Hematopoietic multipotent progenitor cell treated with erythropoietin and hydrocortisone succinate and interleukin-3 and kit ligand, for 6 days (in vitro differentiated cells): ENCODE measurements at places on chromosomes 13 and 19.

GRCh38 chr13:51342706-51343105, 3.2 kb downstream of the SERPINE3 start:
- DNase-seq = no peak

- no peak for DNase-seq
Measured at GRCh38 chr13:113089693-113090414, 15.7 kb upstream of the F7 start.

DNA sequence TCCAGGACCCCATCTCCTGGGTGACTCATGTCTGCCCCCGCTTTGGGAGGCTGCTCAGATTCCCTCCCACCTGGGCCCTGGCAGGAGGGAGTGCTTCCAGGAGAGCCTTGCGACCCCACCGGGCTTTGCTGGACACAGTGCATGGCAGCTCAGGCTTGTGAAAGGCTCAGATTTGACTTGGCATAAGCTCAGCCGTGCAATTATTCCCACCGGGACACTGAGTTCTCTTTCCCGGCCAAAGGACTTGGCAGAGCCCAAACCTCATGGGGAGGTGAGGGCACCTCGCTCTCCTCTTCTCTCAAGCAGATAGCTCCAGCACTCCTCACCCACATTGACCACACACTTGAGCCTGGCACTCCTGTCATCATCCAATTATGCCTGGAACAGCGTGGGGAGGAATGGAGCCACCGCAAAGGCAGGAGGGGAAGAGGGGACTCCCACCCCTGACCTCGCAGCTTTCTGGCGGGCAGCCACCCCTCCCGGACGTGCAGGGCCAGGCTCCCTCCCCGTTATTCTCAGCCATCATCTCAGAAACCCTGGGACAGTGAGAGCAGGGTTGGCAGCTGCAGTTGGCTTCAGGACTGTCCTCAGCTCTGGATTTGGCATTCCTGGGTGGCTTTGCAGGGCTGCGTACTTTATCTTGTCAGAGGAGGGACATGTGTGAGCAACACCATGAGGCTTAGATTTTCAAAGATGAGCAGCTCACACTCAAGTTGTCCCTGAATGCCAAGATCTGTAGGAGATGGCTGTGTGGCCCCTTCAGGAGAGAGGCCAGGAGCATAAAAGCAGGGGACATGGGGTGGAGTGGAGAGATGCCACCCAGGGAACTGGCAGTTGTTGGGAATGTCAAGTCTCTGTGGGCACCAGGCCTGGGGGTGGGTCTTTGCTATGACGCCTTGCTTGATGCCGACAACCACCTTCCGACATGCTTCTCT, 306.2 kb downstream of the TEX29 start:
- DNase-seq = no peak

- DNase-seq = no peak
Measured at GRCh38 chr13:51269039-51269438, 46.8 kb downstream of the FAM124A start.

DNA sequence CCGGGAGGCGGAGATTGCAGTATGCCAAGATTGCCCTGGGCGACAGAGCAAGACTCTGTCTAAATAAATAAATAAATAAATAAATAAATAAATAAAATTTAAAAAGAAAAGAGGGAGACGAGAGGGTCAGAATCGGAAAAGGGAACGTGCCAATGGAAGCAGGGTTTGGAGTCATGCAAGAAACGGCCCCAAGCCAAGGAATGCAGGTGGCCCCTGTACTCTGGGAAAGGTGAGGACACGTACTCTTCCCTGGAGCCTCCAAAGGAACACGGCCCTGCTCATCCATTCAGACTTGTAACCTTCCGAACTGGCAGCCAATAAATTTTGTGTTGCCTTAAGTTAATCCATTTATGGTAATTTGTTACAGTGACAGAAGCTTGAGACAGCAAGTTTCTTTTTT, 19.9 kb upstream of the PNMA8C start:
- DNase-seq = no peak

DNA sequence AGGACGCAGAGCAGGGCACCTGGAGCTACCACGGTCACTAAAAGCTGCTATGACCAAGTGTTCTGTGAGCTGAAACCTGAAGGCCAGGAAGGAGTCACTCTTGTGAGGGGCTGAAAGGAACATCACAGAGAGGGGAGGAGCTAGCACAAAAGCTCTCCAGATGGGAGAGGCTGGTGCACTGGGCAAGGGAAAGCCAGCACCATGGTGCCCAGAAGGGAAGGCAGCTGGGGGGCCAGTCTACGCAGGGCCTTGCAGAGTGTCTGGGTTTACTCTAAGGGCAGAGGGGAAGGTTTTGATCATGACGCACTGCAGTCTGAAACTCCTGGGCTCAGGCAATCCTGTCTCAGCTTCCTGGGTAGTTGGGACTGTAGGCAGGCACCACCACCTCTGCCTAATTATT, 4.1 kb upstream of the ZNF580 start:
- DNase-seq = no peak

- DNase-seq = no peak
Measured at GRCh38 chr19:46447824-46448223, 19.1 kb upstream of the PNMA8C start.

GRCh38 chr19:48290771-48291488, 21.0 kb downstream of the ZNF114 start:
- peak; percentile 73 for DNase-seq

GRCh38 chr13:97319113-97319720, 97.1 kb downstream of the MBNL2 start:
- DNase-seq = peak; percentile 30

DNA sequence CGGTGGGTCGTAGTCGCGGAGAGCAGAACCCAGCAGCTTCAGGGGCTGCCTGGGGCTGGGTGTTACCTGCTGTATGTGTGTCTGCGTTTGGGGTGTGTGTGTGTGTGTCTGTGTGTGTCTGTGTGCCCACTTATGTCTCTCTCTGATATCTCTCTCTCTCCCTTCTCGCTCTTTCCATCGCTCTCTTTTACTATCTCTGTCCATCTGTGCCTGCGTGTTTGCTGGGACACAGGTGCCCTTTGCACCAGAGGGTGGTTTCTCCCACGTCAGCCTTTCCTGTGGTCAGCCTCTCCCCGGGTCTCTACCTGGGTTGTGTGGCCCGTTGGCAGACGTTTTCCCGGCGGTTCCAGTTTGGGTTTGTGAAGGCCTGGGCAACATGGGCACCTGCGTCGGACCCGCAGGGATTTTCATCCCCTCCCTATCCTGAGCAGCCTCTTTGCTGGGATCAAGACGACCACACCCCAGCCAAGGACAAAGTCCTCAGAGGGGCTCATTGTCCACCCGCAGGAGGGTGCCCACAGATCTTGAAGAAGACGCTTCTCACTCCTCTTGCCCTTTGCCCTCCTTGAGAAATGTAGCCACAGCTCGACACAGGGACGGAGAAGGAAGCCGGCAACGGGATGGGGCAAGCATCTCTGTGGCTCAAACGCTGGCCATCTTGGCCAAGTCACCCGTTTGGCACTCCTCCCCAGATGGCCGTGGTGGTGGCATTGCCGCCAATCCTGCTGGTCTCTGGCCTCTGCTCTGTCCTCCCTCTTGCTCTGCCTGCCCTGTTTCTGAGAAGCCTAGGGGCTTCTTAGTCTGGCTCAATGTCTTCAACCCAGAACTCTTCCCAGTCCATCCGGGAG, 43.3 kb downstream of the ZNF146 start:
- no peak for DNase-seq

- peak; percentile 72 for DNase-seq
Measured at GRCh38 chr19:58328999-58329398, 2.2 kb downstream of the ZSCAN22 start.

DNA sequence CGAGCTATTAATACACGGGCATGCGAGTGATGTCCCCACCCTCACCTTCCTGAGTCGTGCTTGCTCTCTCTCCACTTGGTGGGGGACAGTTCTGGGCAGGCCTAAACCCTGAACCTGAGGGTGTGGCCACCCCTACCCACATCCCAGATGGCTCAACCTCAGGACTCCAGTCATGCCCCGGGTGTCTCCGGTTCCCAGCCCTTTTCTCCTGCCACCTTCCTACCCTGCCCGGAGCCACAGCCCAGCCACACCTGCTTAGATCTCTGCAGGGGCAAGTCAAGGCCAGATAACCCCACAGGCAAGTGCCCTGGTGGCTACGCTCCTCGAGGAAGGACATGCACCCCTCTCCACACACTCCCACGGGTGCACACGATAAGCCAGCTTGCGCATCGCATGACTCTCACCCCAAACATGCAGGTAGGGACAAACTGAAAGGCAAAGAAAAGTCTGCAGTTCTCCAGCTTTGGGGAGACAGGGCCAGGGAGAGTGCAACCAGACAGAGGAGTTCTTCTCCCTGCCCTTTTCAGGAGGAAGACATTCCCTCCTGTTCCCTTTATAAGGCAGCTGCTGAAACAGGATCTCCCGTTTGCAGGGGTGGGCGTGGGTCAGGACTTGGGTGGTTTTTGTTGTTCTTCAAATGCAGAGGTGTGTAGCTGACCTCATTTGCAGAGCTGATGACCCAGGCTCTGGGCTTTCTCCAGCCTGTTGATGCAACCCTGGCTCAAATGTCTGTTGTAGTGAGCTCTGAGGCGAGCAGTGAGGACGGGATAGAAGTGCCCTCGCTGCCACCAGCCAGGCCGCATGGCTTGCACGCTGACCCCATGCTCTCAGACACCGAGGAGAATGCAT, 88.6 kb downstream of the DPF1 start:
- no peak for DNase-seq

- DNase-seq = no peak
Measured at GRCh38 chr19:56372281-56372680, 21.1 kb downstream of the ZNF582 start.

DNA sequence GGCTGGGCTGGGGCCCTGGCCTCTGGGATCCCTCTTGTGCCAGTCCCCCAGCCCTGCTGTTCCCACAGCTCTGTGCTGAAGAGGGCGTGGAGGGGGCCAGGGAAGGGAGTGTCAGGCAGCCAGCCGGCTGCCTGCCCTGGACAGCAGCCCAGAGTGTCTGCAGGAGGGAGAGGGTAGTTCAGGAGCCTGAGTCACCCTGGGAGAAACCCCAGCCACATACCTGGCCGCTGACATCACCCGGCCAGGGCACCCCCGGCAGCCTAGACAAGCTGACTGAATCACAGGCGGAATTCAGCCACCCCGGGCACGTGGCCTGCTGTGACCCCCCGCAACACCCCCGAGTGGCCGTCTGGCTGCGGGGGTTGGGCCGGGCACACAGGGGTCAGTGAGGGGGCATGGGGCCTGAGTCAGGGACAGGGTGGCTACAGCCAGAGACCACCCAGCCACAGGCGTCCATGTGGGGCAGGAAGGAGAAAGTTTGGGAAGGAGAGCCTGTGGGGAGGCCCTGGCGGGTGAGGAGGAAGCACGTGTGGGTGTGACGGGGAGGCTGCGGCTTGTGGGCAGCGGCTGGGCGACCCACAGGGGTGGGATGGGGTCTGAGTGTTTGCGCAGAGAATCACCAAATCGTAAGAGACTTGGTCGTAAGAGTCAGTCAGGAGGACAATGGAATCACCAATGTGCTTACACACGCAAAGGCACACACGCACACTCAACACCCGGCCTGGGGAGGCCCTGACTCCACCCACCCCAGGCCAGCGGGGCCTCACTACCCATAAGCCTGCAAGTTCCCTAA, 11.9 kb upstream of the FOSB start:
- DNase-seq = peak; percentile 80

- DNase-seq = no peak
Measured at GRCh38 chr13:87128491-87128890, 542.7 kb upstream of the SLITRK5 start.
